ENCODE measurements at places on chromosomes 2 and 18.
A peak's percentile ranks its signal among the peaks of the same experiment; 100 is the strongest.

DNA sequence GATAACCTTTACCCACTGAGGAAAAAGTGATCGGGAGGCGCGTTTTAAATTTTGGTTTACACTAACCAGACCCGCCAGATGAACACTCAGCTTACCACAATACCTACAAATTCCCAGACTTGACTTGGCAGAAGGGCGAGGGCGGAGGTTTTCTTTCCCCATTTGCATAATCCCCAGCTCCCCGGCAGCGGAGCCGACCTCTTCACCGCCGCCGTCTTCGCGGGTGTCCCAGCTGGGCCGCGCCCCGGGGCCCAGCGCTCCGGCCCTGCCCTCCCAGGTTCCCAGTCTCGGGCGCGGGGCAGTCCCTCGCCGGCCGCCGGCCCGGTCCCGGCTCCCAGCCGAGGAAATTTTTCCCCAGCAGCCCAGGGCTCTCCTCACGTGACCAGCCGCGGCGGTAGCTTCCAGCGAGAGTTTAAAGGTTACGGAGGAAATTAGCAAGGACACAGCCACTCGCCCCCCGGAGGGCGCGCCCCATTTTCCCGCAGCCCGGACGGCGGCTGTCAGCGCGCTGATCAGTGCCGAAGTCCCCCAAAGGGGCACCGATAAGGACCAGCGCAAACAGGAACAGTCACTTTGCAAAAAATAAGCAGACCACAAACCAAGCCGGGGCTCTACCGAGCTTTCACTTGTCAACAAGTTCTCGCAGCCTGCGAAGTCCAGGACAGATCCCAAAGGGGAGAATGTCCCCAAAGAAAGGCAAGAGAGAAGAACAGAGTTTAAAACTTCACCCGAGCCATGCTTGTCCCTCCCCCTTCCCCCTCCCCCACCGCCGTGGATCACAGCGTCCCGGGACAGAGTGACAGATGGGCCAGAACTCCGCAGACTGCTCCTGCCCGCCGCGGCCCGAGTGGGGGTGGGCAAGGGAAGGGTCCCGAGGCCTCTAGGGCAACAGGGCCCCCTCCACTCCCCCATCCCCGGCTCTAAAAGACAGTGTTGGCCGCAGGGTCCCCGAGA is 1.3 kb upstream of the PRKCE start:
- DNase-seq: peak; percentile 77

- DNase-seq: no peak
Measured at GRCh38 chr2:216107760-216108159, 1.4 kb upstream of the XRCC5 start.

DNA sequence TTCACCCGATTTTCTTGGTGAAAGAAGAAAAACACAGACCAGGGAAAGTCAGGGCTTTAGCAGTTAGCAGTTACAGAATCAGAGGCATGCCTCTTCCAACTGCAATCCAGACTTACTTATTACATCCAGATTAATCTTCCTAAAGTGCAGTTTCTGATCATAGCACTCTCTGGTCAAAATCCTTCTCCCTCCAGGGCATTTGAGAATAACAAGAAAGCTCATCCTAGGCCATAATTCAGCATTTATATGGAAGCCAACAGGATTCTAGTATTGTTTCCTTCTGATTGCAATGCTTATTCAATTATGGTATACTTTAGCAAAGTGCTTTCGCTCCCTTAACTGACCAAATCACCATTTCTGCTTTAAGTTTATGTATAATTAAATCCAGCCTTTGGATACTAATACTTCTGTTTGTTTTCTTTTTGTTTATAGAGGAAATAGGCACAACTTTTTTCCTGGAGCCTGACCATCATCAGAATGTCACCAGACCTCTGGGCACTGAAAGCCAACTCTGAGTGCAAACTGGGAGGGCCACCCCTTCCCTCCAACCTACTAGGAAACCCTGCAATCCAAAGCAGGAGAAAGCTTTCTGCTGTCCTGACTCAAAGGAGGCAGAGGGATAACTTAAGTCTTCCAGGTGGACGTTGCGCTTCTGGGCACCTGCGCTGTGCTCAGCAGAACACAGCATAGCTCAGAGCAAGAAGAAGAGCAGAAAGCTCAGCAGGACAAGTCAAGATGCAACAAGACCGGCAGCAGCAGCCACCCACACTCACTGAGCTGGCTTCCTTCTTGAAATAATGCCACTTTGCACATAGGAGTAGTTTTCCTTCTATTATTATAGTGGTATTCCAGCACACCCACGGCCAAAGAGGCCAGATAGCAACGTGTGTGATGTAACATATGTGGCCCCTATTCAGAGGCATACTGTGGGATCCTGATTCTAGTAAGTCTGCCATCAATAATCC is 99.3 kb downstream of the STK39 start:
- DNase-seq: no peak

- peak; percentile 27 for DNase-seq
Measured at GRCh38 chr2:73260338-73260984, 23.8 kb downstream of the FBXO41 start.

DNA sequence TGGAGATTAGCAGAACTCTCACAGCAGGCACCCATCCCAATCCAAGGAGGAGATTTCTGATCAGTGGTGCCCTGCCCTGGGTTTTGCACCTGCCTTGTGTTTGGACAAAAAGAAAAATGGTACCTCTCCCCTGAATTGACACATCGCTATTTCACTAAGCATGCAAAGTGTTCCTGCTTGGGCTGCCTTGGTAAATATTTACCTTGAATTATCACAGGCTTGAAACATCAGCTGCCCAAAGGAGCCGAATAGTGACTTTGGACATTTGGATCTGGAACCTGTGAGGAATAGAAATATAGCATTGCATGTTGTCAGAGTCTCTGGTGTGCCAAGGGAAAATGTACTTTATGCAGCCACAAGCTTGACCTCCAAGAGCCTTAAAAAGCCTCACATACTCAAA is 926.4 kb upstream of the FANCL start:
- no peak for DNase-seq

- DNase-seq: no peak
Measured at GRCh38 chr18:56516789-56517188, 121.6 kb downstream of the TXNL1 start.

GRCh38 chr18:48011926-48012465 is 81.5 kb upstream of the SMAD2 start:
- DNase-seq: no peak

DNA sequence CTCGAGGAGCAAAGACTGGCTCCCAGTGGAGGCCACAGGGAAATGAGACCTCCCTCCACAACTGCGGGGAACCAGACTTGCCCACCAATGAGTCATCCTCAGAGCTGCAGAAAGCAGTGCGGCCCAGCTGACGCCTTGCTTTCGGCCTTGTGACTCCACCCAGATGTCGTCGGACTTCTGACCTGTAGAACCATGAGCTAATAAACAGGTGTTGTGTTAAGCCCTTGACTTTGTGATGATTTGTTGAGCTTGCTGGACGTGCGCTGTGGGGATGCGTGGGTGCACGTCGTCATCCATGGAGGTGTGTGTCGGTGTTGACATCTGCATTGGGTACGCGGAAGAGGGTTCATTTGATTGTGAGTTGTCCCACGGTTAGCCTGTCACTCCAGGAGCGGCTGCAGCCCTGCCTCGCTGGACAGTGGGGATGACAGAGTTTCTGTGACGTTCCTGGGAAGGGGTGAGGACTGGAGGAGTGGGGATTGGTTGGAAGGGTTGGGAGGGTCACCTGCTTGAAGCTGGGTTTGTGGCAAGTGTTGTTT is 154.1 kb downstream of the SH3BP4 start:
- no peak for DNase-seq

DNA sequence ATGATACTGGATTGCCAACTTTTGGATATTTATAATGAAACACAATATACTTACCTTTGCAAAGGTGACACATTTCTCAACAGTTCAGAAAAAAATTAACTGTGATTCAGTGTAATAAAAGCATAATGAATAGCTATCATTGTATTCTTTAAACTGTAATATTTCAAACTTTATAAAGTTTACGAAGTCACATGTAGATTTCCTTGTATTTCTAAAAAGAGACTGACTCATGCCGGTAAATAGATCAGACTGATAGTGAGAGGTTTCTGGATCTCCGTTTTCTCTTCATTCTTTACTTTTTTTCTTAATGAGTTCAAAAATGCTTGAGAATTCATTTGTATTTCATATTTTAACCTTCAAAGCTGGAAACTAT is 70.1 kb downstream of the EML4 start:
- DNase-seq: no peak

GRCh38 chr2:30866974-30867373 is 59.7 kb upstream of the CAPN13 start:
- DNase-seq: no peak

DNA sequence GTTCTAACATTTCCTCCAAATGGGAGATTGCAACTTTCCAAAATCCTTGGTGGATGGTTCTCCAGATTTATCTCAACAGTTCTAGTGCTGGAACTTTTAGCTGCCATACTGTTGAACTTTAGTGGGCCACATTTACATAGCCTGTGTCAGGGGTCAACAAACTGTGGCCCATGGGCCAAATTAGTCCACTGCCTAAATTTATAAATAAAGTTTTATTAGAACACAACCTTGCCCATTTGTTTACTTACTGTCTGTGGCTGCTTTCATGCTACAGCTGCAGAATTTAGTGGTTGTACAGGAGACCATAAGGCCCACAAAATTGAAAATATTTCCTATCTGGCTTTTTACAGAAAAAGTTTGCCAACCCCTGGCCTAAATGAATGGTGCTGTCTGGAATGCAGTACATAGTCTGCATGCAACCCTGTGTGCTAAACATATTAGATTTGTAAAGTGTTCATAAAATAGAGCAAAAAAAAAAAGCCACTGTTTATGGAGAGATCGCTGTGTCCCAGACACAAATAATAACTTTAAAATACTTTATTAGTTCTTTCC is 30.3 kb downstream of the MGAT5 start:
- DNase-seq: no peak

GRCh38 chr2:47297767-47298425 is 105.1 kb upstream of the MSH2 start:
- DNase-seq: no peak

GRCh38 chr2:213818436-213818835 is 534.2 kb downstream of the SPAG16 start:
- DNase-seq: no peak

DNA sequence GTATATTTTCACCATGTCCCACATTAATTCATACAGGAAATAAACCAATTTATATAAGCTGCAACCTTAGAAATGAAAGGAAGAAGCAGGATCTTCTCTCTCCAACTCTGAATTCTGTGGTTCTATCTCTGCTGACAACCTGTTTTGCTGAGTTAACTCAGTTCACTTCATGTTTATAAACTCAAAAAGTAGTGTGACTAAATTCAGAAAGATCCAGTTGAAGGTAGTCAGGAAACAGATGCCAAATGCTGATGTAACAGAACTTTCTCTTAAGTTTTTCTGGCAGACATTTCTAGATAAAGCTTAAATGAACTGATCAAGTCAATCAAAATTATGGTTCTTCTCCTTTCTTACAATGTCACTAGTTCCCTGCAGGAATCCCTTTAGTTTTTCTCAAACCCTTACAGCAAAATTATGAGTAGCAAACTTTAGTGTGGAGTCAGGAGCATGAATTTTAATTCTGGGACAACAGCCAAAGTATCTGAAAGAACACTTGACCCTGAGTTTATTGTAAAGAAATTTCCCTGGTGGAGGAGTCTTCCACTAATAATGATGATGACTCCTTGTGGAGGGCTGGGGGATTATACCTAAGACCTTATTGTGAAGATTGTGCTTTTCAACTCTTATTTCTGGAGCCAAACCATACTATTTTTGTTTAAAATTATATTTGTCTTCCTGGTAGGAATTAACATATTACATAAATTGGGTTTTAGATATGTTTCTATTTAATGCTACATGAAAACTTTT is 216.9 kb downstream of the MYO3B start:
- no peak for DNase-seq

DNA sequence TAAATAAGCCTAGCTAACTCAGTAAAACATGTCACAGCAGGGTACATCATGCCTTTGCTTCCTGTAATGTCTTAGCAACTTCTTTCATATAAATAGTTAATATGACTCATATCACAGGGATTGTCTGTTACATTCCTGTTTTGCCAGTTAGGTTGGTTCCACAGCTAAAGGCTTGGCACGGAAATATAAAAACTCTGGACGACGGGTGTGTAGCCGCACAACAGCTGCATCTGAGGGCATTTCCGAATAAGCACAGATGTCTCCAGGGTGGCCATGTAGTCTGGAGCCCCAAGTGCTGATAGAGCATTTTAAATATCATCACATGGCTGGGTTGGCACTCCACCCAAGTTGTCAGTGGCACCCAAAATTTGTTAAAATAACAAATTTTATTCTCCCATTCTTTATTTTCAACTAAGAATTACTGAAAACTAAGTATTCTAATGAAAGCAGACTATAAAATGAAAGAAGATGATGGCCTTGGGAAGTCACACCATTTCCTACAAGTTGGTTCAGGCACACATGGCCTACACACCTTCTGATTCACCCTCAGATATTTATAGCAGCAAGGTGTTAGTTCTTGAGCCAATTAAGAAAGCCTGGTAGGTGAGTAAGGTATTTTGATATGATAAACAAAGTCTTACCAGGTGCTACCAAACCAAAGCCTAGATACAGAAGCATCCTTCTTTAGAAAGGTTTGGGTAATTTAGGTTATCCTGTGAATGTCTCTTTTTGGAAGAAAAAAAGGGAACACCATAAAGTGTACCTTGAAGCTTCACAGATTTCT is 61.8 kb upstream of the STK17B start:
- DNase-seq: no peak

GRCh38 chr2:8337321-8337720 is 344.5 kb upstream of the ID2 start:
- no peak for DNase-seq

- no peak for DNase-seq
Measured at GRCh38 chr18:51082571-51083267, 52.7 kb downstream of the SMAD4 start.

DNA sequence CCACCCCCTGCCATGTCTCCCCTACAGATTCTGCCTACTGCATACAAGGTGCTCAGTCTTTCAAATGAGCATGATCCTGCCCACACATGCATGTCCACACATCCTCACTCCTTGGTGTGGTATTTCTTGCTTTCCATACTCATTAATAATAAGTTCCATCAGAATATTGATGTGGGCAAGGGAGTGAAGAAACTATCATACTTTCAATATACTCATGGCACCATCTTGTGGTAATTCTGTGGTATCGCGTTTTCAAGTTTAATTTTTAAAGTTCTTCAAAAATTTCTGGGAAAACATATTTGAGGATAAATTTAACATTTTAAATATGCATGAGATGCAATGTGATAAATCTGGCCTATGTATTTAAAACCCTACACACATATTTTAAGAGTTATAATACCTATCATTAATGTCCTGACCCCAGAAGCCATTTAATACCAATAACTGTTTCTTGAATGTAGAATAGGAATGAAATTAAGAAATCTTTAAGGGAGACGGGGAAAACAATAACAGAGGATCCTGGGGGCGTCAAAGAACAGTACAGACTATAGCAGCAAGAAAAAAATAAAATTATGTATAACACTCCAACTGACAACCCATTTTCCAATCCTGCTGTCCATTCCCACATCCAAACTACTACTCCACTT is 110.1 kb downstream of the ZNF385B start:
- no peak for DNase-seq

DNA sequence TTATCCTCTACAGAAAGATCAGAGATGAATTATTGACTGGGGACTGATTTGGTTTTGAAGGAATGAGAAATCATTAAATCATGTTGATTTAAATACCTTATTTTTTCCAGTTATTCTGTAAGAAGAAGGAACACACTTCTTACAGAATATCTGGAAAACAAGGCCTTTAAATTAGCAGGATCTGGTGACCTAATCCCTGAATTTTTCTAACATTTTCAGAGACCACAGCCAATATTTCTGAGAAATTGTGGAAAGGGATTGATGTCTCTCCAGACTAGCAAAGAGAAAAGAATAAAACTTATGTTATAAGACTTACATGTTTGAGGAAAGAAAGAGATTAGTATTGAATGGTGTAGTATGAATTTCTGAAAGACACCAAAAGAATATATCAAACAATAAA is 104.0 kb downstream of the KCNE4 start:
- no peak for DNase-seq
